ENCODE measurements at places on chromosomes 5 and 9.

GRCh38 chr5:171506951-171507350 lies 87.5 kb downstream of the FGF18 start:
- DNase-seq, result no peak

GRCh38 chr9:135811801-135812200 lies 95.5 kb downstream of the CAMSAP1 start:
- no peak for DNase-seq

DNA sequence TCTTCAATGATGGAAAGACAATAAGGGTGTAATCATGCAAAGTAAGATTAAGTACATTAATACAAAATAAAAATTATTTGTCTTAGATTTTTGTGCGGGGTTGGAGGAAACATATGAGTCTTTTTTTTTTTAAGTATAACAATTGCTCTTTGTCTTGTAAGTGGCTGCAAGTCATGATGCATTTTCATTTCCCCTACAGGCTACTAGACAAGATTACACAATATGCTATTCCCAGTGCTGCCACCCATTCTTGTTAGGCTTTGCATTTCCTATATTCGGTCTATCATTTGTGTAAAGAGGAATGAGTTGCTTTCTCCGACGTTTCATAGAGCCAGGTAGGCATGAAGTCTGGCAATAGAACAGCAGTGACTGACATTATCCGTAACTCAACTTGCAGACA lies 294.2 kb upstream of the CYLC2 start:
- no peak for DNase-seq

DNA sequence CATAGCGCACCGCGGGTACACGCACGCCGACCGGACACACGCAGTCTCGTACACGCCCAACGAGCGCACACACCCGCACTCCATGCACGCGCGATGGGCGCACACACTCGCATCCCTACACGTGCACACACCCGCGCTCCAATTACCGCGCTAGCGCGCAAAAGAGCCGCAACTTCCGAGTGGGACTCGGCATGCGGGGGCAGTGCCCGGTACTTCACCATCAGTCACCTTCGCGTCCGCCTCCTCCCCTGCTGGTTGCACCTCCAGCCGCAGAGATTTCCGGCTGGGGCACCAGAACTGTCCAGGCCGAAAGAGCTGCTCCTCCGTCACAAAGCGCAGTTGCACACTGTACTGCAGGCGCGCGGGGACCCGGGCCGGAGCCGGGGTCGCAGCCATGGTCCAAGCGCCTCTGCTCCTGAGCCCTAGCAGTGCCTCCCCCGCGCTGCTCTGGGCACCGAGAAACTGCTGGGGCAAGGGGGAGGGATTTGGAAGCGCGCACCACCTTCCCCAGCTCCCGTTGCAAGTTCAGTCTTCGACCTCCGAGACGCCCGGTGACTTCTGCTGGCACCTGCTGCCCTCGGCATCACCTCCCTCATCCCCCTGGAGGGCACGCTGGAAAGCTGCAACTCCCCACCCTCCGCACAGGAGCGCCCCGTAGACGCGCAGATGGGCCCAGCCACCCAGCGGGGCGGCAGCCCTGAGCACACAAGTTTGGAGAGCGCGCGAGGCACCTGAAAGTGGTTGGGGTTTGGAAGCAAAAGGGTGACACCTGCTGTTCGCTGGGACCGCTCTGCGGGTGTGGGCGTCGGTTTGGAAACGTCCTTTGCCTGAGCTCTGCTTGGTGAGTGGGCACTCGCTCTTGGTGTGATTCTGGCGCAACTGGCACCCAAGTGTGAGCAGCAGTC lies 337.4 kb upstream of the PUM3 start:
- DNase-seq, result no peak

GRCh38 chr9:95991326-95991725 lies 115.8 kb downstream of the ERCC6L2 start:
- no peak for DNase-seq

GRCh38 chr9:129480745-129481144 lies 140.2 kb downstream of the C9orf50 start:
- DNase-seq, result no peak

GRCh38 chr9:85347541-85347940 lies 394.2 kb downstream of the AGTPBP1 start:
- no peak for DNase-seq

DNA sequence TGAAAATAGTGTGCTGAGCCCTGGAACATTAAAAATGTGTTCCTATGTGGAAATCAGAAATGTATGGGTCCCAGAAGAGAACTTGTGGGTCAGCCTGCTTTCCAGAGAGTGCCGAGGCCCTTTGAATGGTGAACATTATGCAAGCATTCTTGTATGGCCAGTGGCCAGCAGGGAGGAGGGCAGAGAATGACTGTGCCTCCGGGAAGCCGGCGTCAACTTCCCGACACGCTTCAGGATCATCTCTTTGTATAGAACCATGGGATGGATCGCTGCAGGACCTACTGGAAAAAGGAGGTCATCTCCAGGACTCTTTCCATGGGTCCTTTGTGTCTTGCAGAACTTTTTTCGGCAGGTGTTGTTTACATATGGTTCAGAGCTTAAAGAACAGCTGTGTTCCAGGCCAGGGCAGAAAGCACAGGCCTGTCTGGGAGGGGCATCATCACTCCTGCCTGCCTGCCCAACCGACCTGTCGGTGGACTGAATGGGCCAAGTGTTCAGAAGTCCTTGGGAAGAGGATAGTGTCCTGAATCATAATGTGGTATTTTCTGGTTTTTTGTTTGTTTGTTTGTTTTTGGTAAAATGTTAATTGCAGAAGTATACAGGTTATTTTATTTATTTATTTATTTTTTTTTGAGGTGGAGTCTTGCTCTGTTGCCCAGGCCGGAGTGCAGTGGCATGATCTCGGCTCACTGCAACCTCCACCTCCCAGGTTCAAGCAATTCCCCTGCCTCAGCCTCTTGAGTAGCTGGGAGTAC lies 9.0 kb downstream of the PRRC2B start:
- DNase-seq, result no peak

DNA sequence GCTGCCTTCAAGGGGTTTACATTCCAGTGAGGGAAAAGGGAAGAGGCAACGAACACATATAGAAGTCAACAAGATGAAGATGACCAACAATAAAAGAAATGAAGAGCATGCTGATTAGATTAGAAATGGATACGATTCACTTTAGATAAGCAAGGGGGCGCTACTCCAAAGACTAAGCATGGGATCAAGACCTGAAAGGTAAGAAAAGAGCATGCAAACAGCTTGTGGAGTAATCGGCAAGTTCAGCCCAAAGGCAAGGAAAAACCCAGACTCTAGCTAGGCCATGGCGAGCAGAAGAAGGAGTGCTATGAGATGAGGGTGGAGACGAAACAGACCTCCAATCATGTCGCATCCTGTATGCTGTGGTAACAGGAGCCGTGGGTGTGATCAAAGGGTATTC lies 124.4 kb downstream of the FANCC start:
- no peak for DNase-seq

GRCh38 chr5:180915924-180916323 lies 17.0 kb downstream of the BTNL8 start:
- DNase-seq, result no peak

DNA sequence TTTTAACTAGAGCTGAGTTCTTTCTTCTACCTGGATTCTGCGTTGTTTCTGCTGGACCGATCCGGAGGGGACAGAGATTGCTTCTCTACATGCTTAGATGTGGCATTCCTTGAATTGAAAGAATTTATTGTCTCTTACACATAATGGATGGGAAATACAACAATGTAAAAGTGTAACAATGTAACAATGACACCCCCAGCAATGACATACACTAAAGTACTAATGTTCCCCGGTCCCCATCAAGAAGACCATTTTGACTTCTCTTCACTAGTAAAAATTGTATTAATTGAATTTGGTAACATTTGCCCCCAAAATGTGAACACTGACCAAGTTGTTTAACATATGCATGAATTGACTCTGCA lies 760.2 kb downstream of the TAF11L14 start:
- no peak for DNase-seq

DNA sequence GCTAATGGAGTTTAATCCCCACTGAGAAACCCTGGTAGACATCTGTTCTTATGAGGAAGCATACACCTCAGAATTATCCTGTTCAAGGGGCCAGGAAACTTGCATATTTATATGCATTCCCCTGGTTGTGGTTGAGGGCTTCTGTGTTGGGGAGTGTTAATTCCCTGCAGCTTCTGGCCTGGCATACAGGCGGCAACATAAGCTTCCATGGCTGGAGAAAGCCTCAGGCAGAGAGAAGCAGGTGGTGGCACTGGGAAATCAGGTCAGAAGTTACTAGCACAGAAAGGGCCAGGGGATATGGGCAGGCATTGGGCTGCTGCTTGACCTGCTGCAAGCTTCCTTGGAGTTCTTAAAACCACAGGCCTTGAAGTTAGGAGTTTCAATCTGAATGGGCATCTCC lies 166.1 kb upstream of the SEMA6A start:
- no peak for DNase-seq

DNA sequence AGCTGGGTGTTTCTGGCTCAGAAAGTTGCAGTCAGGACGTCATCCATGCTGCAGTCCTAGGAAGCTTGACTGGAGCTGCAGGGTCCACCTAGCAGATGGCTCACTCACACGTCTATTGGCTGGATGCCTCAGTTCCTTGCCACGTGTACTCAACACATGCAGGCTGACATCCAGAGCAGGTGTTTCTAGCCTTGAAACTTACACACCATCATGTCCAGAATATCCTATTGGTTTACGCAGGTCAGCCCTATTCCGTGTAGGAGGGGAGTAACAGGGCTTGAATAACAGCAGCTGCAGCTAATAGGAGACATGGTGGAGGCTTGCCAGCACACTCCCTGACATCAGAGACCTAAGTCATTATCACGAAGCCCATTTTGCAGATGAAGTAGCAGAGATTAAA lies 473.5 kb downstream of the ACTL7B start:
- DNase-seq, result no peak

GRCh38 chr5:149687486-149688168 lies 42.5 kb upstream of the PPARGC1B start:
- no peak for DNase-seq

DNA sequence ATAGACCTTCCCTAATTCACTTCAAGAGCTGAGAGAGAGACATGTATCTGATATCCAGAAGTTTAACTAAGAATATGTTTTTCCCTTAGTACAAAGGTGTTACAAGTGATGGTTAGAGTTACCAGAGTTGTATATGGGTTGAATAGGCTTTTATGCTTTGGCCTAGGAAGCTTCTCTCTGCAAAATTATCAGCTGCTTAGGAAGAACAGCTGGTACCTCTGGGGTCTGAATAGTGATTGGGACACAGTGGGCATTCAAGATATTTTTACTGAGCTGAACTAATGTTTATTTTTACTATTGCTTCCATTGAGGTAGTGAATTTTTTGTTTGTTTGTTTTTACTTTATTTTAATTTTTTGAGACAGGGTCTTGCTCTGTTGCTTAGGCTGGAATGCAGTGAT lies 67.6 kb upstream of the BASP1 start:
- DNase-seq, result no peak

DNA sequence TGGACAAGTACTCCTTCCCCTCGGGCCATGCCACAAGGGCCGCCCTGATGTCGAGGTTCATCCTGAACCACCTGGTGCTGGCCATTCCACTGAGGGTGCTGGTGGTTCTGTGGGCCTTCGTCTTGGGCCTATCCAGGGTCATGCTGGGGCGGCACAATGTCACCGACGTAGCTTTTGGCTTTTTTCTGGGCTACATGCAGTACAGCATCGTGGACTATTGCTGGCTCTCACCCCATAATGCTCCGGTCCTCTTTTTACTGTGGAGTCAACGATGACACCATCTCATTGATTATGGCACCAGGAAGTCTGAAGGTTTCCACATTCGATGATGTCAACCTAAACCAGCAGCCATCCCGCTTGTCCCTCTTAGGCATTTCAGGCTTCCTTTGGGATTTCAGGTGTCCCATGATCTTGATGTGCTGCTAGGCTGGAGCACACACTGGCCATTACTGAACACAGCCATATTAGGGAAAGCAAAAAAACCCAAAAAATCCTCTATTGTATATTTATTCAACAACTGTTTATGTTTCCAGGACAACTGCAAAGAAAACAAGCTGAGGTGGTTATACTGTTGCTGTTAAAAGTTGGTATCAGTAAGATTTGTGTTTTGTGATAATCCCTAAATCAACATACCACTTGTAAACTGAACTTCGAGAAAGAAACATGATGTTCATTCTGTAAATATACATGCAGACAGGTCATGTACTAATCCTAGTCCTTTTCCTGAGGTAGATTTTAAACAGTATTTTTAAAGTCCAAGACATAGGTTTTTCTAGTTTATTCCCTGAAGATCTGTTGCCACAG lies 1.1 kb downstream of the PLPP6 start:
- DNase-seq, result no peak

- DNase-seq, result no peak
Observed at GRCh38 chr9:104091708-104092107, 2.4 kb upstream of the SMC2 start.

GRCh38 chr9:128702949-128703615 lies 779 bp downstream of the PKN3 start:
- DNase-seq, result no peak

GRCh38 chr9:131046581-131047202 lies 37.7 kb downstream of the LAMC3 start:
- peak; percentile 26 for DNase-seq

DNA sequence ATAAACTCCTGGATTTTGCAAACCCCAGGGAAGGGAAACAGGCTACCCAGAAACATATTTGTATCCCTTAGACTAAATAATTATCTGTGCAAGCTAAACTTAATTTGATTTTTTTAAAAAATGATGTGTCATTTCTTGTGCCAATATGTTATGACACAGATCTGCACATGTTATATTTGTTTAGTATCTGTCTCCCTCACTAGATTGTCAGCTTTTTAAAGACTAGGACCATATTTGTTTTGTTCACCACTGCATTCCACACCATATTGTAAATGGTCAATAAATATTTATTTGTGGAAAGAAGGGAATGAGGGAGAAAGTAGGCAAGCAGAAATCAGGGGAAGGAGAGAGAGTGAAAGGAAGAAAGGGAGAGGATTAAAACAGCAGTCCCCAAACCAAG lies 143.3 kb upstream of the TNPO1 start:
- no peak for DNase-seq

DNA sequence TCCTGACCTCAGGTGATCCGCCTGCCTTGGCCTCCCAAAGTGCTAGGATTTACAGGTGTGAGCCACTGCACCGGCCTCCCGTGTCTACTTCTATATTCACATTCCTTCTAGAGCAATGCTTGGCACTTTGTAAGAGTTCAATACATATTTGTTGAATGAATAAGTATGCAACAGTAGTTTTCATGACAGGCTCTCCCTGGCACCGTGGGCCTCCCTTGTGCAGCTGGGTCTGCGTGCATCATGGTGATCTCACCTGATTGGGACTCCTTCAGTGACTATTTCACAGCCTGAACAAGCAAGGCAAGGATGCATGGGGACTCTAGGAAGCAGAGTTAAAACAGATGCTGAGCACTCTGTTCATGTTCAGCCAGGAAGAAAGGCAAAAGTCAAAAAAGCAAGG lies 6.8 kb upstream of the ZBTB34 start:
- no peak for DNase-seq

GRCh38 chr5:68459093-68459809 lies 243.7 kb downstream of the PIK3R1 start:
- no peak for DNase-seq

DNA sequence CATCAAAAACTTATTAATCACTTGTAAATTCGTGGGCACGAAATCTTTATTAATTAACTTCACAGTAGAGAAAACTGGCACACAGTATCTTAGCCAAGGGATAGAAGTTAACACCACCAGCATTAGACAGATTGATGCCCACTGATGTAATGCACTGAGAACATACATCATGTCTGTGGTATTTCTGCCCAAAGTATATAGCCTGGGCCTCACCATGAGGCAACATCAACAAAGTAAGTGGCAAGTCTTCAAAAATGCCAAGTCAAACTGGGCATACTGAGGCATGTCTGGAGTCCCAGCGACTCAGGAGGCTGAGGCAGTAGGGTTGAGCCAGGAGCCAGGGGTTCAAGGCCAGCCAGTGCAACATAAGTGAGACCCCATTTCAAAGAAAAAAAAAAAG lies 79.5 kb downstream of the GLIS3 start:
- DNase-seq, result no peak

Measured in KG1 (cell line).